ENCODE measurements at places on chromosomes 1 and 21.

GRCh38 chr1:241817956-241818612 lies 29.9 kb upstream of the EXO1 start:
- no peak for DNase-seq

GRCh38 chr1:208151728-208152598 lies 92.2 kb downstream of the PLXNA2 start:
- no peak for DNase-seq

DNA sequence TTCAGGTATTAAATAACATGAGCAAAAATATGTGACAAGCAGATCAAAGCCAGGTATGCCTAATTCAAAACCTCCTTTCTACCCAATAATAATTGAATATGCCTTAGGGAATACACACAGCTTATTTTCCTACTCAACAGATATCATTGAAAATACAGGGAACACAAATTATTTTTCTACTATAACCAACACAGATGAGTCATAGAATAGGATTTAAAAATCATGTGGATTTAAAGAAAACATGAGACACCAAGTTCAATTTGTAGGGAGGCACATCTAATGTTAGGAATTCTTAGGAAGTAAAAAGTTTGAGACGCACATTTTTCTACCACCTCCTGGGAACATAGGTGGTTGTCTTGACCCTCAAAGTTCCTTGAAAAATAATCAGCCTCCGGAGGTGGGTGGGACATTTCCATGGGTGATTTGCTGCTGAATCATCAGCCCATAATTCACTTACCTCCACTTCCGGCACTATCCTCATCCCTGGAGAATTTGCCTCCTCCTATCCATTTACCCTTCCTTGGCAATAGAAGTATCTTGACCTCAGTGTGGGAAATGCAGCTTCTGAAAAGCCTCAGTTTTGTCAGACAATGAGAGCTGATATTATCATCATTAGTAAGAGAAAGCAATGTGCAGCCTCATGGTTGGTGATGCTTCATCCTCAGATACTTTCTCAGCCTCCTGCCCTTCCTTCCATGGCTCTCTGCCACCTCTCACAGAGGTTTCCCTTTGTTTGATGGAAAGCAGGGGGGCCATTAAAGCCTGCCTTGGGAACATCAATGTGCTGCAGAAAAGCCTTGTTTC lies 33.5 kb upstream of the RGS4 start:
- DNase-seq, result no peak

GRCh38 chr1:243903895-243904294 lies 53.9 kb upstream of the AKT3 start:
- DNase-seq, result no peak

GRCh38 chr21:45454060-45454925 lies 49.3 kb downstream of the COL18A1 start:
- no peak for DNase-seq

GRCh38 chr1:19365721-19366120 lies 53.6 kb downstream of the SLC66A1 start:
- no peak for DNase-seq

DNA sequence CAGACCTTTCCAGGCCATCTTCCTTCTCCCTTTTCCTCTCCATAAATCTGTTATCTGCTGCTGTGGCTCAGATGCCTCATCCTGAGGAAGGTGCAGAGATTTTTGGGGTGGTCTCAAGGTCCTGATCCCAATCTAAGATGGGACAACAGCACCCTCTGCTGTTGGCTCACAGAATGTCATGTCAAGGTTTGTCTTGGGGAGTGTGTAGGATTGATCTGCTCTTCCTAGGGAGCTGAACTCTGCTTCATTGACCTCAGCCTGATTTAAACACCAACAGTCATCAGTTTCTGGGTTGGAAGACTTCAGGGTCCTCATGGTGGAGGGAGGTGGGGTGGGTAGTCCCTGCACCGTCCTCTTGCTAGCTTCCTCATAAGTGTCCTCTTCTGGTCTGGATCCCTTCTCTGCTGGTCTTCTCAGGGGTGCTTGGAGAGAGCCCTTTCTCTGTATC lies 62.8 kb upstream of the LAX1 start:
- peak; percentile 45 for DNase-seq

DNA sequence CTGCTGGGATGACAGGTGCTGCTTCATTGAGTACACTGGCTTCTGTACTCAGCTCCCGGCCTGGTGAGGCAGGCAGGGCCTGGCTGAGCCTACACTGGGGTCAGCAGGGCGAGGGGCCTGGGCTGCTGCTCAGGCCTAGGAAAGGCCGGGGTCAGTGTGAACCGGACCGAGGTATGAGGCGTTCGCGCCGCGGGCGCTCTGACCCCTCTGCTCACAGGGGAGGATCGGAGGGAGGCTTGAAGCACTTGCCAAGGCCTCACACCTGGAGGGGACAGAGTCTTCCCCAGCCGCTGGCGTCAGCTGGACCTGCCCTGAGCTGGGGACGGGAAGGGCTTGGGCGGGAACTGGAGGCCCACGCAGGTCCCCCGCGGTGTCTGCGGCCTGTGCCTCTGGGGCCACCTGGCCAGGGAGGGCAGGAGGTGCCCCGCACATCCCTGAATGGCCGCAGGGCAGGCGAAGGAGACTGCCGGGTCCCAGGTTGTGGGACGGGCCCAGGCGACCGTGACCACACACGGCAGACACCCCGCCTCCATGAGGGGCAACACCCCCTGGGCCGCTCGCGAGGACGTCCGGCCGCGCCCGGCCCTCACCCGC lies 466 bp downstream of the PEX10 start:
- no peak for DNase-seq

DNA sequence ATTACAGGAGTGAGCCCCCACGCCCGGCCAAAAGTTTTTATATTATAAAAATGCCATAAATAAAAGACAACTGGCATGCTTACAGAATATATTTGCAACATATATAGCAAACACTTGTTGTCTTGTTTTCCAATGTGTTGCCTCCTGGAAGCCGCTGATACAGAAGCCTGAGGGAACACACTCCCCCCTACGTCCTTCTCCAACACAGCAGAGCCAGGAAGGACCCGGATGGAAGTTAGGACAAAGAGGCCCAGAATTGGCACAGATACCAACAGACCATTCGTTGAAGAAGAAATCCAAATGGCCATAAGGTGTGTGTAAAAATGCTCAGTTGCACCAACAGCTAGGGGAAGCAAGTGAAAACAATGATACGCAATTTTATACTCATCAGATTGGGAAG lies 1.3 kb upstream of the PLA2G5 start:
- no peak for DNase-seq

- DNase-seq, result no peak
These were observed 107.9 kb downstream of the LMO4 start for GRCh38 chr1:87436534-87436933.

DNA sequence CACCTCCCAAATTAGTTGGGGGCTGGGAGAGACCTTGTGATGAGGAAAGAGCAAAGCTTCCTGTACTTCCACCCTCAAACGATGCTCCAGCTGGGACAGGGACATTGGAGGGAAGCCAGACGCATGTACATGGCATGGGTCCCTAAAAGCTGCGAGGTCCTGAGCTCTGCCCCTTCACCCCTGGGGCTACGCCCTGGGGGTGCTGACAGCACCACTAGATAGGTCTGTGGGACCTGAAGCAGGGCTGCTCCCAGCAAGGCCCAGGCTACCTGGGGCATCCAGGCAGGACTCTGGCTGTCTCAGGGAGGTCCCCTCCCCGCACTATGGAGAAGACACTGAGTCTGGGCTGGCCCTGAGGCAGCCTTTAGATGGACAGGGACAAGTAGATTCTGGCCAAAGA lies 83.4 kb downstream of the DMRTB1 start:
- no peak for DNase-seq

DNA sequence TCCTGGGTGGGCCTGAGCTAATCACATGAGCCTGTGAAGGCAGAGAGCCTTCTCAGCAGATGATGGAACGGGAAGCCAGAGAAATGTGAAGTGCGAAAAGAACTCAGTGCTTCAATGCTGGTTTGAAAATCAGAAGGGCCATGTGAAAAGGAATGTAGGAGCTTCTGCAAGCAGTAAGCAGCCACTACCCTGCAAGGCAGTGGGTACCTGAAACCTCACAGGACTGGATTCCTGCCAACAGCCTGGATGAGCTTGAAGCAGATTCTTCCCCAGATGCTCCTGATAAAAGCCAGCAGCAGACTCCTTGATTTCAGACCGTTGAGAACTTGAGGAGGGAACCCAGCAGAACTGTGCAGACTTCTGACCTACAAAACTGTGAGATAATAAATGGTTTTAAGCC lies 158.6 kb downstream of the SYT2 start:
- DNase-seq, result no peak

GRCh38 chr1:18890706-18891425 lies 11.5 kb downstream of the ALDH4A1 start:
- DNase-seq, result no peak

- no peak for DNase-seq
These were observed 29.5 kb downstream of the C2CD2 start for GRCh38 chr21:41924368-41924754.

DNA sequence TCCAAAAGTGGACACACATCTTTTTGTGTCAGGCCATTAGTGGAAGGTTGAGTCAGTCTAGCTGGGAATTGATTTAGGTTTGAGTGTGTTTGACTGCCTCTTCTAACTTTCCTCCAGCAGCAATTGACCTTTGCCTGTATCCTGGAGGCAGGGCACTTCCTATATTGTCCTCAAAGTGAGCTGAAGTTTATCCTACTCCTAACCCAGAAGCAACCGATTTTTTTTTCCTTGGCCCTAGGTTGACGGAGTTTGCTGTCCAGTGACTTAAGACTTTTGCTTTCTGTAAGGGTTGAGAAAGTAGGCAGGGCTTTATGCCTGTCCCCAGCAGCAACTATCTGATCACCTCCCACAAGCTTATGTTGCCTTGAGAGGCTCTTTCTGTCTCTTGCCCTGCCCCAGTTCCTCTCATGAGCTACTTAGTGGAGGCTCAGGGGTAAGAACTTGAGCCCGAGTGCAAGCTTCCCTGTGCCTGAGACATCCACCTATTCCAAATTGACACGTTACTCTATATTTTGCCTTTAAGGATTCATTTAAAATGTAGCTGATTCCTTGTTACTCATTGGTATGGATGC lies 30.9 kb downstream of the SLC35F3 start:
- DNase-seq, result no peak
